ENCODE measurements at places on chromosomes 16 and 17.

GRCh38 chr17:64216338-64217248, 46.5 kb downstream of the TEX2 start:
- no peak overlapping the region for H3K4me3 ChIP-seq
- DNase-seq, result no peak
- no peaks in the 10 kb centered on the region for H3K4me1 ChIP-seq
- no peaks in the 10 kb centered on the region for H3K36me3 ChIP-seq
- H3K27me3 ChIP-seq, result no peaks in the 10 kb centered on the region

DNA sequence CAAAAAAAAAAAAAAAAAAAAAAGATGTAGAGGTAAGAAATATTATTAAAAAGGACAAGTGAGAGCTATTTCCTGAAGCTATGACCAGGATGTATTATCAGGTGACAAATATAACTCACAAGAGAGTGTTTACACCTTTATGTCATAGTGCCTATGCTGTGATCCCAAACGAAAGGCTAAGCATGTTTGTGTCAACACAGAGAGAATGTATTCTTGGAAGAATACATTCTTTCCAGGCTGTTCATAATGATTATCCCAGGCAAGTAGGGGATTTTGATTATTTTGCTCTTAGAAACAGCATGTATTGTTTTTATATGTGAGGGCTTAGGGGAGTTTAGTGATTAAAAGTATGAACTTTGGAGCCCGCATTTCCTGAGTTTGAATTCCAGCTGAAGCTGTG, 175.0 kb downstream of the SPECC1 start:
- no peaks in the 10 kb centered on the region for H3K27me3 ChIP-seq
- no peaks in the 10 kb centered on the region for H3K4me1 ChIP-seq
- H3K27ac ChIP-seq, result no peak overlapping the region
- no peaks in the 10 kb centered on the region for H3K36me3 ChIP-seq
- no peak for DNase-seq

DNA sequence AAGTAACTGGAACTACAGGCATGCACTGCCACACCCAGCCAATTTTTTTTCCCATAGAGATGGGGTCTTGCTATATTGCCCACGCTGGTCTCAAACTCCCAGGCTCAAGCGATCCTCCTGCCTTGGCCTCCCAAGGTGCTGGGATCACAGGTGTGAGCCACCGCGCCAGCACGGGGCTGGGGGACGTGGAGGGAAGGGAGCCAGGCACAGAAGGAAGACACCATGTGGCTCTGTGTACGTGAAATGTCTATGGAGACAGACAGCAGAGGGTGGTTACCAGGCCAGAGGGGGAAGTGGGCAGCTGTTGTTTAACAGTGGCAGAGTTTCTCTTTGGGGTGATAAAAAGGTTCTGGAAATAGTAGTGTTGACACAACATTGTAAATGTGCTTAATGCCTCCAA, 4.6 kb upstream of the PIEZO1 start:
- H3K4me1 ChIP-seq, result peaks cover 3% of the 10 kb centered on the region
- H3K27me3 ChIP-seq, result no peaks in the 10 kb centered on the region
- no peaks in the 10 kb centered on the region for H3K36me3 ChIP-seq
- H3K27ac ChIP-seq, result no peak overlapping the region

DNA sequence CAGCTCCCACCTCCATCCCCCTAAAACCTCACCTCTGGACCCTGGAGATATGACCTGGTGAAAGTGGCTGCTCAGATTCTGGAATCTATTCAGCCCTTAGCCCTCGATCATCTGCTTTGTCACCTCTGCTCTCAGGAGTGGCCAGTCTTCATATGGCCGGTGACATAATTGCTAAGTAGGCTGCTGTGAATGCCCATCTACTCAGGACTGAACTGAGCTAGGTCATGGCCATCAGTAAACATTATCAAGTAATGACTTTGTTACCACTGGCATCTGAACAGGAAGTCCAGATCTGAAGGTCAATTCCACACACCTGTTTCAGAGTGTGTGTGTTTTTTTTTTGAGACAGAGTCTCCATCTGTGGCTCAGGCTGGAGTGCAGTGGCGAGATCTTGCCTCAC, 78.6 kb downstream of the CDK5R1 start:
- no peak overlapping the region for H3K27ac ChIP-seq
- no peaks in the 10 kb centered on the region for H3K27me3 ChIP-seq
- no peaks in the 10 kb centered on the region for H3K36me3 ChIP-seq
- no peaks in the 10 kb centered on the region for H3K4me1 ChIP-seq
- H3K4me3 ChIP-seq, result no peak overlapping the region
- DNase-seq, result no peak

DNA sequence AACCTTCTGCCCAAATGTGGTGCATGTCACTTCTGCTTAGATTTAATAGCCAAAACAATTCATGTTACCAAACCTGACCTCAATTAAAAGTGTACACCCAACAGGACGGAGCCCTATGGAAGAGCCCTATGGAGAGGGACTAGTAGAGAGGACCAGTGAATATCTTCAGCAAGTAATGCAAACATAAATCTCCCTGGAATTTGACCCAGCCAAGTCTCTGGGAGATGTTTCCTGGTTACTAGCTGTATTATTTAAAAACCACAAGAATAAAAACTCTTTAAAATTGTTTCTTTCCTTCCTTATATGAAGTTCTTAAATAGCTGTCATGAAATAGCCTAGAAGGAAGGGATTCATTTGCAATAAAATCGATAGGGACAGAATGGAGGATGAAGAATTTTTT, 255.8 kb downstream of the CDH11 start:
- no peaks in the 10 kb centered on the region for H3K27me3 ChIP-seq
- H3K36me3 ChIP-seq, result no peaks in the 10 kb centered on the region
- DNase-seq, result no peak
- no peak overlapping the region for H3K4me3 ChIP-seq

Measured in Karpas-422 (cell line).